ENCODE measurements at places on chromosomes 1 and 21.

DNA sequence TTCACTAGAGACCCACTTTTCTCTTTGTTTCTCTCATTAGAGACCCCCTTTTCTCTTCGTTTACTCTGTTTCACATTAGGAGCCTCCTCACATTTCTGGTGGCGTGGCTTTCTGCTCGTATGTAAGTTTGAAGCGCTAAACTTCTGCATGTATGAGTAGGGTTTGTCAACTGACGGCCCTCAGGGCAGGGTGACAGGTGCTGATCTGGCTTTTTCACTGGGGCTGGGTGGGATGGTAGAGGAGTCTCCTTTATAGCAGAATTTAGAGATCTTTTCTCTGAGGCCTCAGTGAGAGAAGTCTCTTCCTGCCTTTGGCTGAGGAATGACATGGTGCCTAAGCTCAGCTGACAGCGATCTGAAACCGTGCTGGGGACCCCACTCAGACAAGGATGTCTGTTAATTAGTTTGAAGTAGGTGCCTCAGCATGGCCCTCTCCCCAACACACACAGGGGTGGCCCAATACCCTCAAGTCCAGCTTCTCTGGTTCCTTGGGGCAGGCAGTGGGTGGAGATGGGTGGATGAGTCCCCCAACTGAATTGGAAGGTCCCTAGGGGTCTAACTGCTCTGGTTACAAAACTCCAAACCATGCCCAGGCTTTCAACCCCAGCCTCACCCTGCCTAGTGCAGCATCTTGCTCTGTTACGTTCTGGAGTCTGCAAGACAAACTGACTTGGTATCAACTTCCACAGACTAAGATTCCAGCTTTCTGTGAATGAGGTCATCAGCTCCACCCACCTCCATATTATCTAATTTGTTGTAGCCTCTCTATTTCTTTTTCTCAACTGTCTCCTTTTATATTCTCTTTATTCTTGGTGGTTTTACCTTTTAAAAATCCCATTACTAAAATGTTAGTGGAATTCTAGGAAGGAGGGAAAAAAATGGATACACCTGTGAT is 3.2 kb downstream of the SLC1A7 start:
- H3K36me3 ChIP-seq = no peaks in the 10 kb centered on the region
- H3K4me3 ChIP-seq = no peak overlapping the region
- no peaks in the 10 kb centered on the region for H3K4me1 ChIP-seq
- peaks cover 2% of the 10 kb centered on the region for H3K27me3 ChIP-seq

- H3K27me3 ChIP-seq = peaks cover 3% of the 10 kb centered on the region
- H3K4me1 ChIP-seq = peaks cover 10% of the 10 kb centered on the region
- H3K36me3 ChIP-seq = no peaks in the 10 kb centered on the region
- no peak overlapping the region for H3K27ac ChIP-seq
Measured at GRCh38 chr1:172239901-172240300, 180.6 kb upstream of the C1orf105 start.

GRCh38 chr1:25889470-25889869 is 14.0 kb upstream of the PAQR7 start:
- no peak overlapping the region for H3K27ac ChIP-seq
- H3K27me3 ChIP-seq = no peaks in the 10 kb centered on the region
- H3K4me1 ChIP-seq = no peaks in the 10 kb centered on the region
- DNase-seq = no peak
- peaks cover 6% of the 10 kb centered on the region for H3K36me3 ChIP-seq

GRCh38 chr1:36796733-36797132 is 237.6 kb downstream of the GRIK3 start:
- no peak for DNase-seq
- no peak overlapping the region for H3K27ac ChIP-seq
- no peaks in the 10 kb centered on the region for H3K36me3 ChIP-seq
- H3K4me1 ChIP-seq = no peaks in the 10 kb centered on the region

GRCh38 chr1:18828224-18828623 is 31.2 kb downstream of the TAS1R2 start:
- no peaks in the 10 kb centered on the region for H3K36me3 ChIP-seq
- no peaks in the 10 kb centered on the region for H3K27me3 ChIP-seq
- DNase-seq = no peak
- H3K27ac ChIP-seq = no peak overlapping the region

DNA sequence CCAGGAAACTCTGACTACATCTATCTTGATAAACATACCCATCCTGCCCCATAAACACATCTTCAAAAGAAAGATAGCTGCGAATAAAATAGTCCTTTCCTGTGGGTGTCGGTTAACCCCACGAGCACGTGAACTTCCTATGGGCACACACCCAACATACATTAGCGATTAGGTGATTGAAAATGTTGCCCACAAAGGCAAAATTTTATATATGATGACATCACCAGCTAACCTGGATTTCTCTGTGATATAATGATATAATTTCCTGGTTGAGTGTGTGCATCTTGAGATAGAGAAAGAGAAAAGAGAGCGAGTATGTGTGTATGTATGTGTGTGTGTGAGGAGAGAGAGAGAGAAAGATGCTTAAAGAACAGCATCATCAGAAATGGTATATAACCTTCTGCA is 296.1 kb downstream of the PTPRC start:
- peak; percentile 66 for DNase-seq
